ENCODE measurements at places on chromosomes 13 and 19. TPM values are rescaled to one million over a fixed set of nuclear protein-coding genes. Genes with fewer than 3 reads are reported as not detected.
A peak's percentile ranks its signal among the peaks of the same experiment; 100 is the strongest.

The CYSLTR2 gene
- not detected for total RNA-seq

- peak overlapping the region; percentile 83 for H3K4me3 ChIP-seq
- peaks cover 11% of the 10 kb centered on the region for H3K36me3 ChIP-seq
- no peak overlapping the region for H3K27ac ChIP-seq
- no peaks in the 10 kb centered on the region for H3K4me1 ChIP-seq
- DNase-seq: no peak
Measured at GRCh38 chr19:28726533-28727479, 486.1 kb downstream of the UQCRFS1 start.

GRCh38 chr13:78168981-78169380, 250.3 kb upstream of the EDNRB start:
- H3K27ac ChIP-seq: no peak overlapping the region
- DNase-seq: no peak
- H3K4me3 ChIP-seq: no peak overlapping the region
- H3K27me3 ChIP-seq: no peaks in the 10 kb centered on the region
- no peaks in the 10 kb centered on the region for H3K36me3 ChIP-seq
- no peaks in the 10 kb centered on the region for H3K4me1 ChIP-seq

The ACER1 gene
- not detected for total RNA-seq

The TNFSF13B gene
- total RNA-seq: not detected

DNA sequence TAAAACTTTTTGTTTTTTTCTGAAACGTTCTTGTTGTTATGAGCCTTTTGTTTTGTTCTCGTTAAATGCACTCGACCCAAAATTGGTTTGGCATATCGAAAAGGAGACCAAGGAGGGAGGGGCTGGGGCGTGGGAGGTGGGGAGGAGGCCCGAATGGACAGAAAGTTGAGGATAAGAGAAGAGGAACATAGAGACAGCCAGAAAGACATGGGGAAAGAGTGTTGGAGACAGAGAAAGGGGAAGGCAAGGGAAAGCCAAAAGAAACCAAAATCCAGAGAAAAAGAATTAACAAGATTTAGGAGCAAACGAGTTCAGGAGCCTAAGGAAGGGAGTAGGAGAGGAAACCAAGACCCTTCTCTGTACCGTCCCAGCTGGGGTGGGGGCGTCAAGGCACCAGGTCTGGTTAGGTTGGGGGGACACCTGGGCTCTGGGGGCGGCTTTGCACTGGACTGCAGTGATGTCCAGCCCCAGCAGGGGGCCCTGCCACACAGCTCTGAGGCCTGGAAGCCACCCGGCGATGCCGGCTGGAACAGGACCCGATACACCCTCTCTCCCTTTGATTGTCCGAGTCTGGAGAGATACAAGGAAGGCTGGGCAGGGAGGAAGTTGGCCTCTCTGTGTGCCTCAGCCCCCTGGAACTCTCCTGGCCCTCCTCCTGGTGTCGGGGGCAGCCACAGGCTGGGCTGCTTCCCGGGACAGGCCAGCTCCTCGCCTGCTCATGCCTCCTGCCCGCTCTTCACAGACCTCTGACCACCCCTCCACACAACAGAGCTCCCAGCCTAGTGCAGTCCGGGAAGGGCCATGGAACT, 11.6 kb upstream of the ASF1B start:
- H3K27ac ChIP-seq: 0 out of 2 replicates have a peak overlapping the region, but pooled peaks have one; percentile 1
- peaks cover 15% of the 10 kb centered on the region for H3K36me3 ChIP-seq
- no peak overlapping the region for H3K4me3 ChIP-seq
- DNase-seq: peak; percentile 73
- peaks cover 21% of the 10 kb centered on the region for H3K4me1 ChIP-seq

DNA sequence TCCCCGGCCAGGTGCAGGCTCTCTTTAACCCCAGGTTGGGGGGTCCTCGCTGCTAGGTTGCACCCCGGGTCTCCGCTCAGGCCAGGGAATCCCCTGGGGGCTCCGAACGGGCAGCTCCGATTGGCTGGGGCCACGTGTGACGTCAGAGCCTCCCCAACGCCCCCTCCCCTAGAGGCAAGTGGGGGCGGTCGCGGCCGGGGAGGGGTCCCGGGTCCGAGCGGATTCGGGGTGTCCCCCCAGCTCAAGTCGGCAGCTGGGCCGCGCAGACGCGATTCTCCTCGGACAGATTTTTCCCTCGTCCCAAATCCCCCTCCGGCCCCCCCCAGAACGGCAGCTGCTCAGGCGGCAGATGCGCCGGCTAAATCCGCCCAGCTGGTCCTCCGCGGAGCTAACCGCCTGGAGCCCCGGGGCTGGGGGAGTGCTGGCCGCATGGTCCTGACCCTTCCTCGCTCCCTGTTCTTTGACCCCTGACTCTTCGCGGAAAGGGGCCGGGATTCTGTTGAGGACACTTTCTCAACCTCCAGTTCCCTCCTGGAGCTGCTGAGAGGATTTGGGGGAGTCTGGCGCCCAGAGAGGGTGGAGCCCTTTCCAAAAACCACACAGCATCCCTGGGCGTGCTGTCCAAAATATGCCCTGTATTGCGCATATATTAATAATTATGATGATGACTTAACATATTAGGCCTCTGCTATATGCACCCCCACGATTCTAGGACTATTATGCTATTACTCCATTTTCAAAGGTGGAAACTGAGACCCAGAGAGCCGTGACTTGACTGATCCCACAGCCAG, 25.4 kb upstream of the SEMA6B start:
- peak overlapping the region; percentile 62 for H3K4me3 ChIP-seq
- peaks cover 4% of the 10 kb centered on the region for H3K4me1 ChIP-seq
- no peaks in the 10 kb centered on the region for H3K27me3 ChIP-seq
- H3K27ac ChIP-seq: no peak overlapping the region
- H3K36me3 ChIP-seq: no peaks in the 10 kb centered on the region

GRCh38 chr13:19927117-19927748, 31.3 kb upstream of the ZMYM2 start:
- H3K4me3 ChIP-seq: no peak overlapping the region
- H3K27ac ChIP-seq: no peak overlapping the region
- H3K36me3 ChIP-seq: no peaks in the 10 kb centered on the region

DNA sequence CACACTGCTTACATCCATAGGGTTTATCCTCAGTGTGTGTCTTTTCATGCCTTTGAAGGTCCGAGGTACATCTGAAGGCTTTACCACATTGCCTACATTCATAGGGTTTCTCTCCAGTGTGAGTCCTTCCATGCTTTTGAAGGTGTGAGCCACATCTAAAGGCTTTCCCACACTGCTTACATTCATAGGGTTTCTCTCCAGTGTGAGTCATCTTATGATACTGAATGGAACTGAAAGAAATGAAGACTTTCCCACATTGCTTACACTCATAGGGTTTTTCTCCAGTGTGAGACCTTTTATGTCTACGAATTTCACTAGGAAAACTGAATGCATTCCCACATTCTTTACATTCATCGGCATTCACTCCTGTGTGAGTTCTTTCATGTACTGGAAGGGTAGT, 7.1 kb downstream of the ZNF20 start:
- no peak for DNase-seq
- H3K27ac ChIP-seq: no peak overlapping the region
- peaks cover 33% of the 10 kb centered on the region for H3K36me3 ChIP-seq
- no peaks in the 10 kb centered on the region for H3K27me3 ChIP-seq
- H3K4me1 ChIP-seq: no peaks in the 10 kb centered on the region

GRCh38 chr13:85771856-85772255, 27.4 kb downstream of the SLITRK6 start:
- no peaks in the 10 kb centered on the region for H3K27me3 ChIP-seq
- no peak overlapping the region for H3K27ac ChIP-seq
- H3K4me3 ChIP-seq: no peak overlapping the region
- no peak for DNase-seq
- H3K36me3 ChIP-seq: no peaks in the 10 kb centered on the region

DNA sequence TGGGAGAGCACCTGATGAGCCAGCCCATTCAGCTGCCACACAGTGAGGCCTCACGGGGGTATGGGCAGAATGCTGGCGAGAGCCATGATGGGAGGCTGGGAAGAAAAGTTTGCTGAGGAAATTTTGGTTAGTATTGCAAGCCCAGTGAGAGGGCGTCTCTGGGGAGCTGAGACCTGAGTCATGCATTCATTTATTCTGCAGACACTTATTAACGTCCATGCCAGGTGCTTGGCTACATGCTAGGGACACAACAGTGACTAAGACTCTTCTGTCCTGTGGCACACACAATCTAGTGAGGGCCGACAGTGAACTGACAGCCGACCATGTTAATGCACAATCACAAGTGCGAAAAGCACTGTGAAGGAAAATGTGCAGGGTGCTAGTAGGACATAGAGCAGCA, 27.2 kb downstream of the WDR62 start:
- peaks cover 41% of the 10 kb centered on the region for H3K36me3 ChIP-seq
- H3K27me3 ChIP-seq: no peaks in the 10 kb centered on the region
- no peak overlapping the region for H3K4me3 ChIP-seq

The CAPN12 gene
- 7.9 TPM for total RNA-seq
